ENCODE measurements at places on chromosomes 12 and 14. TPM values are rescaled to one million over a fixed set of nuclear protein-coding genes. Genes with fewer than 3 reads are reported as not detected.

DNA sequence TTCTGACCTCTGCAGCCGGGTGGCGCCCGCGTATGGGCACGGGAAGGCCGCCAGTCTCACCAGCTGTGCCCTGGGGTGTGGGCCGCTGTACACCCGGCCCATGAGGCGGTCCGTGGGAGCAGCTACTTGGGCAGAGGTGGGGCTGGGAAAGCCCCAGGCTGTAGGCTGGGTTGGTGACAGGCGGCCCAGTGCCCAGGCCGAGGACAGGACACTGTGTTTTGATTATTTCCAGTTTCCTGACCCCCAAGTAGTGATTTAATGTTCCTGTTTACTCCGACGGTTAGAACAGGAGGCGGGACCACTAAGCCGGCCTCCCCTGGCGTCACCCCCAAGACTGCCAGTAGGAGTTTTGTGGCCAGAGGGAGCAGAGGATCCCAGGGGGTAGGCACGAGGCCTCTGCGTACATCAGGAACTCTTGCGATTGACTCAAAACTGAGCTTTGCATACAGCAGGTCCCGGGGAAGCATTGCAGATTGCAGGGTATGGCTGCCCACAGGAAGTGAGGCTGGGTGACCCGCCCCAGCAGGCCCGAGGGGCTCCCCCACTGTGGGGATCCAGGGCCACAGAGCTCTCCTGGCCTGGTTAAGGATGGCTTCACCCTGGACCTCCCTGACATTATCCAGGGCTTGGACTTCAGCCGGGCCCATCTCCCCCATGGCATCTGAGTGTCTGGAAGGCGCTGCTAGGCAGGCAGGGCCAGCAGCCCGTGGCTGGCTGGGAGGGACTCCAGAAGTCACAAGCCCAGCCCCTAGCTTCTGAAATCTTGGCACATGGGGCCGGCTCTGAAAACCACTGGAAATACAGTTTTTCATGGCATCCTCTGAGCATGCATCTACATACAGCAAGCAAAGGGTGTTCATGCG is 42.5 kb upstream of the DIO3 start:
- no peak for DNase-seq

GRCh38 chr14:69171569-69171968 is 18.6 kb upstream of the DCAF5 start:
- DNase-seq = no peak

DNA sequence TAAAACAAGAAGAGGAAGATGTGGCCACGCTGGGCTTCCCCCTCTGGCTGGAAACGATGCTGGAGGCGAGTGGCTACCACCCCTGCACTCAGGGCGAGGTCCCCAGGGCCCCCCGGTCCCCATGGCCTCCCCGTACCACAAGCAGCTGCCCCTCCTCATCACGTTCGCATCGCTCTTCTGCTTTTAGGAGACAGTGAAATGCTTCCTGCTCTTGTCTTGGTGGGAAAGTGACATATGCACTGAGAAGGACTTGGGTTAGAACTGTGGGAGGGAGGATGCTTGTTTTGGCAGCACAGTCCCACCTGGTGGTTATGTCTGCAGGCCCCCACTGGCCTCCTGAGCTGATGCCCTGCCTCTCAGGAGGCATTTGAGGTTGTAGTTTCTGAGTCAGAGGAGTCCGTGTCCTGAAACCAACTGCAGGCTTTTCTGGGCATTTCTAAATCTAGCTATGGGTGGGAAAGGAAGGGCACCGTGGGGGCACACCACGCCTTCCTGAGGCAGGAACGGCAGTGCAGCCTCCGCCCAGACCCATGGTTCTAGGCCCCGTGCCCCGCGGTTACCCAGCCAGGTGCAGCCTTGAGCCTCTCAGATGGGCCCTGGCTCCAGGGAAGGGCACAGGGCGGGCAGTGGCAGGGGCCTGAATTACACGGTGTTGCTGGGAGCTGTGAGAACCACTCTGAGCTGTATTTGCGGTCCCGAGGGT is 139.3 kb downstream of the ADGRD1 start:
- DNase-seq = peak; percentile 59

DNA sequence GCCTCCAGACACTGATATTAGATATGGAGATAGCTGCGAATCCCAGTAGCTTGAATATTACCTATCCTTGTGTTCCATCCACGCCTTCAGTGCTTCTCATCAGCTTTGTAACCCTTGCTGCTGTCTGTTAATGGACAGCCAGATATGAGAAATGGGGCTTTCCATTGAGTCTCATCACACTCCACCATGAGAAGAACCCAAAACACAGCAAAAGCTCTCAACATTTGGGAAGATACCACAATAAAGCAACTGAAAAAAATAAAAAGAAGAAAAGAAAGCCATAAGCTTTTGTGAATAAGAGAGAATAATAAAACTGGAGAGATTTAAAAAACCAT is 225.4 kb downstream of the GALC start:
- DNase-seq = no peak

GRCh38 chr12:128867466-128867865 is 14.2 kb downstream of the GLT1D1 start:
- no peak for DNase-seq

- DNase-seq = no peak
Measured at GRCh38 chr14:51784466-51784865, 75.9 kb upstream of the GNG2 start.

SERPINA10 gene
- total RNA-seq = not detected

FAM181A gene
- total RNA-seq = not detected

HOTAIR gene
- total RNA-seq = 1.4 TPM

TRHDE gene
- total RNA-seq = not detected

DBX2 gene
- total RNA-seq = not detected

GNB3 gene
- total RNA-seq = 2.0 TPM
